Nephron progenitor cell (in vitro differentiated cells): ENCODE measurements at places on chromosomes 5 and 9.

DNA sequence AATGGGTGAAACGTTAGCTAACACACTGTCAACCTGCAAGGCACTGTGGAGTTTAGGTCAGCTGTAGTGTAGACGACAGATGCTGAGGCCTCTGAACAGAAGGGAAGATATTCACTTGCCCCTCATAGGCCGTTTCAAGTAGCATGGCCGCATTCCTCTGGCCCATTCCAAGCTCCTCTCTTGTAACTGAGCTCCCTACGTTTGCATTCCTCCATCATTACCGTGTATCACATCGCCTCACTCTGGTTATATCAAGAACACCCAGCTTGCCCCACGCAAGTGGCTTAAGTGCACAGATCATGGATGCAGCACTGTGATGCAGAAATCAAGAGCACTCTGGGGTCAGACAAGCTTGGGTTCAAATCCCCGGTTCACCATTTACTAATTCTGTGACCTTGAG lies 43.3 kb downstream of the PRELID2 start:
- no peak for DNase-seq

GRCh38 chr9:115004545-115004944 lies 74.2 kb upstream of the TNFSF8 start:
- DNase-seq = no peak

DNA sequence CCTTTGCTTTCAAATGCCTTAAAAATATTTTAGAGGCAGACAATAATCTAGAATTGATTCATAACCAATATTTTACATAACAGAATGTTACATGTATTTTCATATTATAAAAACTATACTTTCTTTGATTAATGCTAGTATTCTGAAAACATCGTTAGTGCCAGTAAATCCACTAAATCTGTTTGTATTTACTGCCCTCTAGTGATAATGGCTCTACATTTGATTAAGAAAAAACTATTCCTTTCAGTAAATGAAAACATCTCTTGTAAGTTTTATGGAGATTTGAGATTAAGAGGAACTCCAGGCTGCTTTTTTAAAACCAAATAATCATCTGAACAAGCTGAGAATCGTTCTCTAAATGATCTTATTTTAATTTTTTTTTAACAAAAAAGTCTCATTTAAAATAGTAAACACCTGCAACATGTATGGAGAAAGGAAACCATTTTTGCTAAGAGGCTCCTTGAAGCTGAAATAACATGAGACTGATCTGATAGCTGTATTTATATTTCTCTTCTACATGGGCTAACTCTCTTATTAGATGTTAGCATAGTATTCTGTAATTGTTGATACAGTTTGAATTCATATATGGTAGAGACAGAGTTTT lies 424.7 kb downstream of the RAB3C start:
- DNase-seq = no peak

GRCh38 chr9:107989544-107989943 lies 500.0 kb upstream of the KLF4 start:
- no peak for DNase-seq

GRCh38 chr9:87193925-87194868 lies 246.9 kb upstream of the GAS1 start:
- no peak for DNase-seq

DNA sequence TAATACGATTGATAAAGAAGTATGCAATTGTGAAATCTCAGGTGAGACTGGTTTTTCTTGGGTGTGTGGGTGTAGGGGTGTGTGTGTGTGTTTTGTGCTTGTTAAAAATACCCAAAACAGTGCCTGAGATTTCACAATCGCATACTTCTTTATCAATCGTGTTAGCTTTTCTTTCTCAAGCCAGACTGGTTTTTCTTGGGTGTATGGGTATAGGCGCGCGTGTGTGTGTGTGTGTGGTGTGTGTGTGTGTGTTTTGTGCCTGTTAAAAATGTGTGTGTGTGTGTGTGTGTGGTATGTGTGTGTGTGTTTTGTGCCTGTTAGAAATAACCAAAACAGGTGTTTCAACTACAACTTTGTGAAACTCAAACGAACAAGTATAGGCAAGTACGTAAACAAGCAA lies 53.7 kb downstream of the CERT1 start:
- DNase-seq = no peak
